Endodermal cell (in vitro differentiated cells): ENCODE measurements at places on chromosomes 3 and 15.

DNA sequence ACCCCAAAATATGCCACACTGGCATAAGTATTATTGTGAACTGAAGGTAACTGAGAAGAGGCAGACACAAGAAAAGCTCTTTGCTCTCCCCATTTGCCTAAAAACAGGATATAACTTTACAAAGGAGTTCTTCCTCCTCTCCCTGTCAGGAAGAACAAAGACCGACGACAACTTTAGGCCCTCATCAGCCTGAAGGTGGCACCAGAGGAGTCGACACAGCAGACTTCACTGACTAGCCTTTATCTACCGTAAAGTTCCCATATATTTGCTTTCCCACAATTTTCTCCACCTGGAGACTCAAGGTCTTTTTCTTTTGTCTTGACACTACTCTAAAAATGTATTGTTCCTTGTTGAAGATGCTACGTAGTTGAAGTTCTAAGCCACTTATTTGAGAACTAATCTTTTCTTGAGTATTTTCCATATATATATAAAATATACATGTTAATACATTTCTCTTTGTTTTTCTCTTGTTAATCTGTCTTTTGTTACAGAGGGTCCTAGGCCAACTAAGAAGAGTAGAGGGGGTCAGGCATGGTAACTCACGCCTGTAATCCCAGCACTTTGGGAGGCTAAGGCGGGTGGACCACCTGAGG lies 16.2 kb upstream of the XIRP1 start:
- DNase-seq = peak; percentile 87

DNA sequence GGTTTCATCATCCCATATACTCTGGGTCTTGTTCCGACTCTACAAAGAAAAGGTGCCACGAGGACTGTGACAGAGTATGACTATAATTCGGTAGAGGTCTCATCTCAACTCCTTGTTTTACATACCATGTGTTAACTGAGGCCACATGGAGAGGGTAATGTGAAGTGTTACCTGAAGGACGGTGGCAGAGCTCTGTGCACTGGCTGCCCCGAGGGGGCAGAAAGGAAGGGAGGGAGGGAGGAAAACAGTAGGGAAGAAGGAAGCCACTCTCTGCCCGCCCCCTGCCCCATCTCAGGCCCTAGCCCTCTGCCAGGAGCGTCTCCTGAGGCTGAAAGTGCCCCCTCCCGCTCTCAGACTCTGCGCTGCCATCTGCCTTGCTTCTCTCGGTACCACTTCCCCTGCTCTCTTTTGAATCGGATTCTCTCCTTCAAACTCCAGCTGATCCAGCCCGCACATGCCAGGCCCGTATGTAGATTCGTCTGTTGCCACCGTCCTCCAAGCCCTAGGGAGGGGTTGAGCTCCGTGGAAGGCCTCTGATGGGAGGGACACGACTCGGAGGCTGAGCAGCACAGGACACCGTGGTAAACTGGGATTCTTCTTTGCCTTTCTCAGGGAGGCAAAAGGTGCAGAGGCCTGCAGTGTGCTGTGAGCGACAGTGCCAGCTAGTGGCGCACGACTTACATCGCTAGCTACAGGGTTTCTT lies 70.5 kb upstream of the ATP10A start:
- peak; percentile 89 for DNase-seq

GRCh38 chr15:89136078-89136806 lies 48.0 kb downstream of the ABHD2 start:
- no peak for DNase-seq

GRCh38 chr3:37397396-37397795 lies 223.0 kb upstream of the LRRFIP2 start:
- no peak for DNase-seq

- no peak for DNase-seq
Measured at GRCh38 chr3:48926425-48927392, 8.1 kb downstream of the ARIH2 start.

- peak; percentile 63 for DNase-seq
Measured at GRCh38 chr3:189947948-189948723, 172.6 kb downstream of the P3H2 start.
